Stimulated activated CD8-positive, alpha-beta memory T cell treated with anti-CD3 and anti-CD28 coated beads, Interleukin-2, amount 100 ng/mL, for 1 hour (primary cell): ENCODE measurements at places on chromosomes 4 and X.

GRCh38 chrX:16678689-16679088 is 28.7 kb downstream of the S100G start:
- DNase-seq = no peak

DNA sequence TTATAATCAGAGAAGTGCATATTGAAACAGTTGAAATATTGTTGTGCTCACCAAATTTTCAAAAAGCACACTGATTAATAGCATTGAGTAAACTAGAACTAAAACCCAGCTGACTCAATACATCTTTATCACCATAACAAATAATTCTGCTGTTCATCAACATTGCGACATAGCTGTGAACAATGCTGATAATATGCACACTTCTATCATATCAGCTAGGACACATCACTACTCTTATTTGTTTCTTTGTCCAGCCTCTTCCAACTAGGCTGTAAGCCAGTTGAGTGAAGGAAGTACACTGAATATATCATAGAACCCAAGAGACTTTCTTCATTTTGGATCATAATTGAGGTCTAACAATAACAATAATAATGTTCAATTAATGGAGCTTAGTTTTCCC is 349.7 kb downstream of the IQCM start:
- no peak for DNase-seq

DNA sequence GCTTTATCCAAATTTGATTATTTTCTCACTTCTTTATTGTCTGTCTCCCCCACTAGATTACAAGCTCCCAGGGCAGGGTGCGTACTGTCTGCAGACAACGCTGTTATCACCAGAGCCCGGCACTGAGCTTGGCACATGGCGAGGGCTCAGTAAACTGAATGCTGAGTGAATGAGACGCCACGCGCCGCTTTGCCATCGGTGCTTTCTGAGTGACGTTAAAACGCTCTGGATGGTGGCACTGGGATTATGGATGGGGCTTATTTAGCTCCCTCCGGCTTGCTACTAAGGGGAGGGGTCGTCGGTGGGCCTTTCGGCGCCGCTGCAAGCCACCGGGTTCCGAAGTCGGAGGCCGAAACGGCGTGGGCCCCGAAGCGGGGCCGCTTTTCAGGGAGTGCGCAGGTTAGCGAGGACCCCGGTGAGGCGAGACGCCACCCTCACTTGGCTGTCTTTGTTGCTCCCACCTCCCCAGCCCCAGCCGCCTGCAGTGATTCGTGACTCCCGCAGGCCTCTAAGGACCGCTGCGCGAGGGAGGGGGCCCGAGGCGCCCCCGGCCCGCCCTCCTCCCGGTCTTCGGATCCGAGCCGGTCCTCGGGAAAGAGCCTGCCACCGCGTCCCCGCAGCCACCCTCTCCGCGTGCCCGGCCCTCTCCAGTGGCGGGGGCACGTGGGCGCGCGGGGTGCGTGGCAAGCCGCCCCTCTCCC is 569 bp upstream of the FHL1 start:
- DNase-seq = no peak

DNA sequence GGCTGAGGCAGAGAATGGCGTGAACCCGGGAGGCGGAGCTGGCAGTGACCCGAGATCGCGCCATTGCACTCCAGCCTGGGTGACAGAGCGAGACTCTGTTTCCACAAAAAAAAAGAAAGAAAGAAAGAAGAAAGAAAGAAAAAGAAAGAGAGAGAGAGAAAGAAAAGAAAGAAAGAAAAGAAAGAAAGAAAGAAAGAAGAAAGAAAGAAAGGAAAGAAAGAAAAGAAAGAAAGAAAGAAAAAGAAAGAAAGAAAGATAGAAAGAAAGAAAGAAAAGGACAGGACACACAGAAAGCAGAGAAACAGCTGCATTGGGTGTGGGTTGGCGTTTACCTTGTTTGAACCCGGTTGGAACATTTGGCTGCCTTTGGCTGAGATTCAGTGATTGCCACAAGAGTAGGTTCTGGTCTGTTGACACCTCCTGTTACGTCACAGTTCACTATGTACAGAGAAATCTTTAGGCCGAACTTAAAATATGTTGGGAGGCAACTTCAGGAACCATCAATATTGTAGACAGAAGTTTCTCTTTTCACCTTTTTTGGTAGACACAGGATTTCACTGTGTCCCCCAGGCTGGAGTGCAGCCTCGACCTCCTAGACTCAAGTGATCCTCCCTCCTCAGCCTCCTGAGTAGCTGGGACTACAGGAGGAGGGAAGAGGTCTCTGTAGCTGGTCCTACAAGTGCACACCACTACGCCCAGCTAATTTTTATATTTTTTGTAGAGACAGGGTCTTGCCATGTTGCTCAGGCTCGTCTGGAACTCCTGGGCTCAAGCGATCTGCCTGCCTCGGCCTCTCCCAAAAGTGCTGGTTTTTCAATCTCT is 16.3 kb upstream of the PLCXD1 start:
- DNase-seq = no peak

DNA sequence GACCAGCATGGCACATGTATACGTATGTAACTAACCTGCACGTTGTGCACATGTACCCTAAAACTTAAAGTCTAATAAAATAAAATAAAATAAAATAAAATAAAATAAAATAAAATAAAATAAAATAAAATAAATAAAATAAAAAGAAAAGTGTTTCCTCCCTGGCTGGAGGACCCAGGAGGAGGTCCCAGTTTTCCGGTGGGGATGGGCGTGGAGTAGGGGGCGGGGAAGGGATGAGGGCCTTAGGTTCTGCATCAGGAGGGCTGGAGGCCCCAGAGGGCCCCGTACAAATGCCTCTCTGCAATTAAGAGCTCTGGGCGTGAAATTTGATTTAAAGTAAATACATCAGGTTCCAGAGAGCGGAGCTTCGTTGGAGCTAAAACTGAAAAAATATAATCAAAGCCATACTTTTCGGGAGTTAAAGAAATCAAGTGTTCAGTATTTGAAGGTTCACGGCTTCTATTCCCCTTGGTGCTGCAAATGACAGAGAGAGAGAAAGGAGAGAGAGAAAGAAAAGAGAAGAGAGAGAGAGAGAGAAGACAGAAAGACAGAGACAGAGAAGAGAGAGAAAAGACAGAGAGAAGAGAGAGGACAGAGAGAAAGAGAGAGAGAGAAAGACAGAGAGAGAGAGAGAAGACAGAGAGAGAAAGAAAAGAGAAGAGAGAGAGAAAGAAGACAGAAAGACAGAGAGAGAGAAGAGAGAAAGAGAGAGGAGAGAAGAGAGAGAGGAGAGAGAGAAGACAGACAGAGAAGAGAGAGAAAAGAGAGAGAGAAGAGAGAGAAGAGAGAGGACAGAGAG is 8.7 kb upstream of the SHOX start:
- no peak for DNase-seq

- no peak for DNase-seq
Measured at GRCh38 chr4:5845035-5845905, 47.6 kb downstream of the CRMP1 start.

GRCh38 chrX:29044423-29045184 is 457.4 kb downstream of the IL1RAPL1 start:
- DNase-seq = no peak

DNA sequence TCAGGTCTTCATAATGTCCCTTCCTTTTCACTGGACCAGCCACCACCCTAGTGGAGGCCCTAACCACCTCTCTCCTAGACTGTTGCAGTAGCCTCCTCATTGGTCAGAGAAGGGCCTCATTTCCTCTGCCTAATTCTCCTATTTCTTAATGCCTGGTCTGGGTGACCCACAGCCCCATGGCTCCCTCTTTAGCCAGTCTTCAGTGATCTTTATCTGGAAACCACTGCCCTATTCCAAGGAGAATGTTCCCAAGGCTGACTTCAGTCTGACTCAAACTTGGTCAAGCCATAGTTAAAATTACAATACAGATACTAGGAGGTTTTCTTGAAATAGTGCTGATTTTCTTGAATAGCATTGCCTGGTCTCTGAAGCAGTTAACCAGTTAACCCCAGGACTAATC is 53.6 kb upstream of the PRPS1 start:
- no peak for DNase-seq

- no peak for DNase-seq
Measured at GRCh38 chrX:97290199-97290598, 406.5 kb downstream of the RPA4 start.

GRCh38 chr4:94352996-94353395 is 10.4 kb upstream of the HPGDS start:
- no peak for DNase-seq

- no peak for DNase-seq
Measured at GRCh38 chr4:67006791-67007190, 538.5 kb downstream of the CENPC start.

DNA sequence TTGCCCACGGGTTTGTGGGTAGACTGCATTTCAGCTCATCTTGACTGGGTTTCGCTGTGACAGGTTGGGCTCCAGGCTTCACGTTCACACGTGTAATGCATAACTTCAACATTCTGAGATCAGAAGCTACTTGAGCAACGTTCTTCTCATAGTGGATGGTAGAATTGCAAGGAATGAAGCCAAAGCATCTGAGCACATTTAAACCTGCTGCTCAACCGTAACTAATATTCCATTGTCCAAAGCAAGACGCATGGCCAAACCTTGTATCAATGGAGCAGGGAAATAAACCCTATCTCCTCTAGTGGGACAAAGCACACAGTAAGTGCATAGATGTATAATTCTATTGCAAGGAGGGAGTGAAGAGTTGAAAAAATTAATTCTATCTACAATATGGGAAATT is 86.5 kb upstream of the PTCHD1 start:
- no peak for DNase-seq

- DNase-seq = no peak
Measured at GRCh38 chrX:44422631-44423030, 79.2 kb upstream of the EFHC2 start.

- DNase-seq = no peak
Measured at GRCh38 chrX:111007238-111007637, 88.8 kb upstream of the PAK3 start.

DNA sequence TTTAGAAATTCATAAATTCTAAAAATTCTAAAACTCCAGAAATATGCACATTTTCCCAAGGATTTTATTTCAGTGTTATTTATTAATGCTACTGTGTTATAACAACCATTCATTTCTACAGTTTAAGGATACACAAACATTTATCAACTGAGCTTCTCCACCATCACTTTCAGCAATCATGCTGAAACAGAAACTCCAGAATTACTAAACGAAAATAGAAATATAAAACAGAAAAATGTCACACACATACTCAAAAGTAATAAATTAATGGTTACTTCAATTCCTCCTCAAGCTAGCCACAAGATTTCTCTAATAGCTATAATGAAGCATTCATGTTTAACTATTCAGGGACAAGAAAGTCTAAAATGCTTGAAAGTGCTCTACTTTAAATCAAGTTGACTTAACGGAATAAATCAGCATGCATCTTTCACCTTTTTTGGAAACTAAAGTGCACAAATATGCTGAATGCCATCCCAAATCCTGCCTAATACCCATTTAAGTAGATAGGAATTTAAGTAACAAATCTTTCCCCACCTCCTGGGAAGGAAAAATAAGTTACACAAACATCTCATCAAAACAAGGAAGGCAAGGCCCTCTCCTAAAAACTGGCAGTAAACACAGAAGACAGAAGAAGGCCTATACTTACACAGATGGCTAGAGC is 563 bp downstream of the FAM13A start:
- DNase-seq = no peak

- DNase-seq = no peak
Measured at GRCh38 chr4:79864500-79865200, 208.4 kb downstream of the ANTXR2 start.

DNA sequence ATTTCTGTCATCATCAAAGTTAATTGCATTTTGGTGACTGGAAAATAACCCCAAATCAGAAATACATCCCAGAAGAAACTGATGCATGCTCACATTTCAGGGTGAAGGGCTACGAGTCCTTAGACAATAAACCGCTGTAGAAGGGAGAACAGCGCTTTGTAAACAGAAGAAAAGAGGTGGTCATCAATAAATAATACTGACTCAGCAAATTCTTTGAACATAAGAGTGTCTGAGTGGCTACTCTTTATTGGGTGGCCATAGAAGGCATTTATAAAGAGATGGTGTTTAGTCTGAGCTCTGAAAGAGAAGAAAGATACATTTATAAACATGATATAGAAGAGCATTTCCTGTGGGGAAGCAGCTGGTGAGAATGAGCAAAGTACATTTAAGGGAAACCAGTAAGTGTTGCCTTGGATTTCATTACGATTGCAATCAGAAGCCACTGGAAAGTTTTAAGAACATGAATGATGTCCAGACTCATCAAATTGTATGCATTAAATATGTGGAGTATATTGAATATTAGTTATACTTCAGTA is 246.9 kb upstream of the GIMD1 start:
- no peak for DNase-seq

GRCh38 chr4:77917601-77918000 is 55.0 kb downstream of the MRPL1 start:
- DNase-seq = no peak

GRCh38 chrX:55312655-55313054 is 47.9 kb upstream of the PAGE3 start:
- DNase-seq = no peak

DNA sequence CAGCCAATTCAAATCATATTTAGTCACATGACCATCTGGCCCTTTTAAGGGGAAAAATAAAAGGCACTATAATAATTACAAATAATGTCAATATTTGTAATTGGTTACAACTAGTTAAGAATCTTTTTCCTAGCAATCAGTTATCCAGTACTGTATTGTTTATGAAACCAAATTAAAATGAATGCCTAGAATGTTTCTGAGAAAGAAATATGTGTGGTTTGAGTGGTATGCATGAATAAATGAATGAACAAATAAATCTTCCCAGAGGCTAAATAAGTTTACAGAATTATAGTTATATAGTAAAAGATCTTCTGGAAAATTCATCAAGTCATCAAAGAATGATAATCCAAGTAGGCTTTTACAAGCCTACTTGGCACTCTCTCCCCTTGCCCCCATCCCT is 55.8 kb upstream of the F8A3 start:
- DNase-seq = no peak

- no peak for DNase-seq
Measured at GRCh38 chr4:42398871-42399331, 1.6 kb downstream of the SHISA3 start.
